Stimulated activated CD8-positive, alpha-beta memory T cell treated with anti-CD3 and anti-CD28 coated beads, Interleukin-15, amount 100 ng/mL, for 1 hour (primary cell): ENCODE measurements at places on chromosomes 3 and 15.

DNA sequence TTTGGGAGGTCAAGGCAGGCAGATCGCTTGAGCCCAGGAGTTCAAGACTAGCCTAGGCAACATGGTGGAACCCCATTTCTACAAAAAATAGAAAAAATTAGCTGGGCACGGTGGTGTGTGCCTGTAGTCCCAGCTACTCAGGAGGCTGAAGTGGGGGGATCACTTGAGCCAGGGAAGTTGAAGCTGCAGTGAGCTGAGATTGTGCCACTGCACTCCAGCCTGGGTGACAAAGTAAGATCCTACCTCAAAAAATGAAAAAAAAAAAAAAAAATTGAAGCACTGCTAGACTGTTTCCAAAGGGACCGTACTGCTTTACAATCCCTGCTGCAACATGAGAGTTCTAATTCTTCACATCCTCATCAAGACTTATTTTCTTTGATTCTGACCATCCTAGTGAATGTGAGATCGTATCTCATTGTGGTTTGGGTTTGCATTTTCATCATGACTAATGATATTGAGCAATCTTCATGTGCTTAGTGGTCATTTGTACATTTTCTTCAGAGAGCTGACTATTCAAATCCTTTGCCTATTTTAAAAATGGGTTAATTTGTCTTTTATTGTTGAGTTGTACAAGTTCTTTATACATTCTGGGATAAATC is 10.8 kb downstream of the CMTM8 start:
- no peak for DNase-seq

- DNase-seq = no peak
Measured at GRCh38 chr15:65385870-65386258, 8.1 kb upstream of the IGDCC3 start.

DNA sequence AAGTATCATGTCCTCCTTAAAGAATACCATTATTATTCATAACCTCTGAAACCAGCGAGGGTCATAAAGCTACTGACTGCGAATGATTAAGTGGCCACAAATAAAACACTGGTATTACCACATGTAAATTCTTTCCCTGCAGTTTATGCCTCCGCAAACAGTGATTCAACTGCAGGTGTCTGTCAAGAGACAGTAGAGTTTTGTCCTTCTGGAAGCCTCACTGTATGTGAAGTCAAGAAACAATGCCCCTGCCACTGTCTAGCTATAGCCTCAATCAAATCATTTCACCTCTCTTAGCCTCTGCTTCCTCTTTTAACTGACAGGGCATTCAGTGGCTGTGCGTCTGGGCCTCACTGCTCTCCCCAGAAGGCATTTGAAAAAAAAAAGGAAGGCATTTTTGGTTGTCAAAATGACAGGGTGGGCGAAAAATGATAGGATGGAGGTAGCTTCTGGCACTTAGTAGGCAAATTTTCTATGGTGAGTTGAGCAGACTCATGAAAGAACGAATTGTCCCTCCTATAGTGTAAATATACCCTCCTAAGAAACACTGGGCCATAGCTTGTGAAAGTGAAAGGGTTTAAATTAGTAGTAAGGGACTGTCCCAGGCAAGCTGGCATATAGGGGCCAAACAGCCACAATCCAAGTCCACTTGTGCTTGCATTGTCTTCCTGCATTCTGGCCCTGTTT is 66.7 kb downstream of the FILIP1L start:
- DNase-seq = no peak

- DNase-seq = no peak
Measured at GRCh38 chr15:70259640-70260508, 162.2 kb upstream of the TLE3 start.
